Adrenal gland (tissue), 19 donors: ENCODE measurements at places on chromosomes 4 and X. TPM values are rescaled to one million over a fixed set of nuclear protein-coding genes. Genes with fewer than 3 reads are reported as not detected.

PPP1R2C gene
- polyA plus RNA-seq: not detected

AKAP17A gene
- polyA plus RNA-seq: 17.7 TPM

RFC1 gene
- polyA plus RNA-seq: 13.0 TPM

ERAS gene
- 0.20 TPM for polyA plus RNA-seq

CSN1S1 gene
- not detected for polyA plus RNA-seq

PRKG2 gene
- polyA plus RNA-seq: 0.16 TPM

TXLNG gene
- polyA plus RNA-seq: 18.2 TPM

DRD5 gene
- polyA plus RNA-seq: not detected

TBC1D25 gene
- polyA plus RNA-seq: 8.9 TPM

CCNA2 gene
- 2.7 TPM for polyA plus RNA-seq

MAGEA12 gene
- not detected for polyA plus RNA-seq

MAGEE1 gene
- polyA plus RNA-seq: 4.2 TPM

SPANXB1 gene
- polyA plus RNA-seq: not detected

EPGN gene
- polyA plus RNA-seq: 0.07 TPM
